Mesenchymal stem cell (in vitro differentiated cells and primary cell): ENCODE measurements at places on chromosomes 3 and 15.

DNA sequence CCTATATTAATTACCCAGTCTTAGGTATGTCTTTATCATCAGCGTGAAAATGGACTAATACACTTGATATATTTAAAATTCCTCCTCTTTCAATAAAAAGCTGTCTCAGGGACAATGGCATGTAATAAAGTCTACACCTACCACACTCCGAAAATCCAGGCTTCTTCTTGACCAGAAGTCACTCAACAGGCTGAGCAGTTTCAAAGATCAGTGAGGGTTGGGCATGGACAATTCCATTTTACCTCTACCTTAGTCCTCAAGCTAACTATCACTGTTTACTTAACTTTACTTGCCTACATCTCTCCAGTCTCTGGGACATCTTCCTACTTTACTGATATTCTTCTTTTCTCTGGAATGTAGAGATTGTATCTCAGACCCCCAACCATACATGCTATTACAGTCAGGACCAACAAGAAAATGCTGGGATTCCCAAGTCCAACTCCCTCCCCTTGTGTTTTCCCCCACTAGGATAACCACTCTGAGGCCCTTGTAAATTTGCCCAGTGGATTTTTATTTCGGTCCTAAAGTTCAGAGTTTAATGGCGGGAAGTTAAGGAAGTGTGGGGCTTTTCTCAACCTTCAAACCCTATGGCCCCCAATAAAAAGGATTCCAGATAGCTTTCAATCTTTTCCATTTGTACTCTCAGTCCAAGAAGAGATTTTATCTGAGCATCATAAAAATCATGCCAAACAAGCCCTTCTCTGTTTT lies 137.1 kb upstream of the TSC22D2 start:
- DNase-seq = no peak

- no peak for DNase-seq
These were observed 6.1 kb downstream of the CRYBG3 start for GRCh38 chr3:97827741-97828471.

GRCh38 chr3:149752788-149753136 lies 473 bp upstream of the COMMD2 start:
- no peak for DNase-seq

- DNase-seq = no peak
These were observed 81.4 kb downstream of the ARNT2 start for GRCh38 chr15:80485370-80486164.

- no peak for DNase-seq
These were observed 68.7 kb upstream of the ADPGK start for GRCh38 chr15:72852273-72852672.

- DNase-seq = no peak
These were observed 181.1 kb downstream of the GBE1 start for GRCh38 chr3:81580355-81580754.

DNA sequence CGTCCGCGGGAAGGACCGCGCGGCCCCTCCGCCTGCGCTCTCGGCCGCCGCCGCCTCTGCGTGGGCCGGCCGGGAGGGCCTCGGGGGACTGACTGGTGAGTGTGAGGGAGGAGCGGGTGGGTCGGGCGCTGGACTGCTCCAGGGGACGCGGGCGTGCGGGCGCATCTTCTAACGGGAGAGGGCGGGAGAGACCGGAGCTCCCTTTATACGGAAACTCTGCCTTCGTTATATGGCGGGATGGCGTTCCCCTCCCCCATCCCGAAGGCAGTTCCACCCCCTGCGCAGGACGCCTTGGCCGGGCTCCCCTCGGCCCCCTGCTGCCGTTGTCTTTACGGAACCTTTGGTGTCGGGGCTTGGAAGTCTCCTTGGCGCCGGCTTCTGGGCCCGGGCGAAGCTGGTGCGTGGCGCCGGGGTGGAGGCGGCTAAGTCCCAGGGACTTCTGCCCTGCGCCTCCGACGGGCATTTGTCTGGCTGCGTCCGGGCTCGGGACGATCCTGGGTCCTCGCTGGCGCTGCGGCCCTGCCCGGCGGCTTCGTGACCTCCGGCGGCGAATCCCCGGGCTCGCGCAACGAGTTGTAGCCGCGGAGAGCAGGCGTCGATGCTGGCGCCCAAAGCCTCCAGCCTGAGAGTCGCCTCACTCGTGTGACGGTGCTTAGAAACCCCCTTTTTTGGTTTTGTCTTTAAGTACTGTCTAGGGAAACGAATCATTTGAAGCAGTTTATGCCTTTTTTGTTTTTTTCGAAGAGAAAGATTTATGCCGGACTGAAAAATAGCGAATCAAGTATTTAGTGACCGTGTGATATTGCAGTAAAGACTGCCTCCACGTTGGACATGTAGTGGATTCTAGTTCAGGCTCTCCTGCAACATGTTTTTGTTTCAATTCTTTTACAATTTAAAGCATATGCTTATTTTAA lies 623 bp downstream of the ZNF639 start:
- DNase-seq = peak; percentile 78

GRCh38 chr3:156456771-156457224 lies 98.1 kb downstream of the SSR3 start:
- DNase-seq = peak; percentile 38

DNA sequence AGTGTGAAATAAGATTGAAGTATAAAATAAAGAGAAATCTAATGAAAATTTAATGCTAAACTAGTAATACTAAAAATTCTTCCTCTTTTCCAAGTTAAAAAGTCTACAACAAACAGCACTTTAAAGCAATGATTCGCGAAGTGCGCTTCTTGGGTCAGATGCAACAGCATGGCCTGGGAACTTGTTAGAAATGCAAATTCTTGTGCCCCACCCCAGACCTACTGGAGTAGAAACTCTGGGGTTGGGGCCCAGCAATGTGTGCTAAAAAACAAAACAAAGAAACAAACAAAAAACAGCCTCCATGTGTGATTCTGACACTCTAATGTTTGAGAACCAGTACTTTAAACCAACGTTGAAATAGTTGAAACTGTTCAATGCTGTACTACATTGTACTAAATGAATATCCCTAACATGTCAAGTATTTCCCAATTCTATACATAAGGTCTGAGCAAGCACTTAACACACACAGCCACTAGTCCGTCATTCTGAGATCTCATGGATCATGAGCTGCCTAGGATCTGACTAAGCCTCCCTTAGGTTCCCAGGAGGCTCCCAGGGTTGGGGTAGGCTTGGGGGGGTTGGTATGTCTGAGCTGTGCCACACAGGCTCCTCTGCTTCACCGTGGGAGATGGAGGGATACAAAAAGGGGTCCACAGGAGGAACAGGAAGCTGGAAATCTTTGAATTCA lies 6.1 kb downstream of the RASGRP1 start:
- DNase-seq = peak; percentile 35

- no peak for DNase-seq
These were observed 60.3 kb downstream of the B3GNT5 start for GRCh38 chr3:183313351-183313750.

- DNase-seq = no peak
These were observed 75.0 kb downstream of the TTBK2 start for GRCh38 chr15:42845581-42845980.

DNA sequence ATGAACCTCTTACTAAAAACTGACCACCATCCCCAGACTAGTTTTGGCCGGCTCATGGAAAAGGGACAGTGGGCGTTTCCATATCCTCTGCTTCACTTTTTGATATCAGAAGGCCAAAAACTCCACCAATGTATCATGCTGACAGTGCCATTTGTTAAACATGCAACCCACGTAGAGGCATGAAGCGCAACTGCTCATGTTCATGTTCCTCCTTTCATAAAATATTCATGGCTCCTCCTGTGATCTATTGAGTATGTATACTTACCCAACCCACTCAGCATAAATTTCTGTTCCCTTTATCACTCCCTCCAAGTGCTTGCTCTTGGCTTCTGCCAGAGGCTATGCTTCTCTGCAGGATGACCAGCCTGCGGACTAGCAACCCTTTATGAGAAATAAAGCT lies 58.7 kb upstream of the TGFBR2 start:
- no peak for DNase-seq

DNA sequence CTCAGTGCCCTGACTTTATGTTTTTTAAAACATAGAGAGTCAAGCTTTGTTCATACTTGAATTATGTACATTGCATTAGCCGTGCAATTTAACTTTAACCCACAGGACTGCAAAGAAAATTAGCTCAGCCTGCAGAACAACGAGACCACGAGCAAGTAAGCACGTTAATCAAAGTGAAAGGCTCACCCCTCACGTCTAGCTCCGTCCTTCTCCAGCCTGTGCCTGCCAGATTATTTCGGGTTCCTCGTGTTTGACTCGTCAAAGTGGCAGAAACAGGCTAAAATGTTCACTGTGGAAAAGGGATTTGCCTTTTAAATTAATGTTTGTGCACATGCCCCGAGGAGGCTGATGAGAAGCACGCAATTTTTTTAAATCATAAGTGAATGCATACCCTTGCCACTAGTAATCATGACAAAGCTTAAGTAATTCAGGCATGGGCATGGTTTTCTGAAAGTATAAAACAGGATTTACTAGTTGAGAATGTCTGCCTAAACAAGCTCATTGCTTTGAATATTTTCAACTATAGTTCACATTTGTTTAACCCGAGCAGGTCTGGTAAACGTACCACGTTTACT lies 15.3 kb downstream of the ZBTB38 start:
- peak; percentile 27 for DNase-seq

- no peak for DNase-seq
These were observed 22.1 kb downstream of the TYRO3 start for GRCh38 chr15:41581110-41581509.

- DNase-seq = no peak
These were observed 35.5 kb downstream of the MRAS start for GRCh38 chr3:138383715-138384465.

DNA sequence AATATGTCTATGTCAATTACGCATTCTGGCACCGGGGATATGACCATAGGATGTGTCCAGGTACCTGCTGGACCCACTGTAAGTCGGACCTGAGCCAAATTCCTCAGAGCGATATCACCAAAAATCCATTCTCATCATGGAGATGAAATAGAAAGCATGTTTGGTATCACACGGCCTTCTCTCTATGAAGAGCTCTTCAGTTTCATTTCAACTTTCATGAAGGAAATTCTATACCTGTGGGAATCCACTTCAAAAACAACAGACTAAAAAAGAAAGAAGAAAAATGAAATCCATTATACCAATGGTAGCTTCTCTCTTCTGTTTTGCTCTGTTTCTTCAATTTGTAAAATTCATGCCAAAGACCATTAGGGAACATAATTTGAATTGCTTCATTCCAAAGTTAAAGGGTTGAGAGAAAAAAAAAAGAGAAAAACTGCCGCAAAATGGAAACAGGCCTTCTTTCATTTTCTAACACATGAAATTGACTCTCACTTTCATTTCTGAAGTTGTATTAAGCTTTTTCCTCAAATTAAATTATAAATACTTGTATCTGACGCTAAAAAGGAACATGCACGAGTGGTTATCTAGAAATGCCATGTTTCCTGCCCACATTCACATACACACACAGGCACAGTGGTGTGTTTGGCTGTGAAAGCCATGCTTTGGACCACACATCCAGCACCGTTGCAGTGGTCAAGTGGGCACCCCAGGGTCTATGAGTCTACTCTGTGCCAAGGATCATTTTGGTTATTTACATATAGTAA lies 46.9 kb upstream of the DIPK2A start:
- DNase-seq = no peak

GRCh38 chr3:171842864-171843518 lies at the start of gene TMEM212:
TSS of gene TMEM212 (plus strand) at chr3:171843349. CDS start at chr3:171843384, 35 bp downstream.
- peak; percentile 57 for DNase-seq

DNA sequence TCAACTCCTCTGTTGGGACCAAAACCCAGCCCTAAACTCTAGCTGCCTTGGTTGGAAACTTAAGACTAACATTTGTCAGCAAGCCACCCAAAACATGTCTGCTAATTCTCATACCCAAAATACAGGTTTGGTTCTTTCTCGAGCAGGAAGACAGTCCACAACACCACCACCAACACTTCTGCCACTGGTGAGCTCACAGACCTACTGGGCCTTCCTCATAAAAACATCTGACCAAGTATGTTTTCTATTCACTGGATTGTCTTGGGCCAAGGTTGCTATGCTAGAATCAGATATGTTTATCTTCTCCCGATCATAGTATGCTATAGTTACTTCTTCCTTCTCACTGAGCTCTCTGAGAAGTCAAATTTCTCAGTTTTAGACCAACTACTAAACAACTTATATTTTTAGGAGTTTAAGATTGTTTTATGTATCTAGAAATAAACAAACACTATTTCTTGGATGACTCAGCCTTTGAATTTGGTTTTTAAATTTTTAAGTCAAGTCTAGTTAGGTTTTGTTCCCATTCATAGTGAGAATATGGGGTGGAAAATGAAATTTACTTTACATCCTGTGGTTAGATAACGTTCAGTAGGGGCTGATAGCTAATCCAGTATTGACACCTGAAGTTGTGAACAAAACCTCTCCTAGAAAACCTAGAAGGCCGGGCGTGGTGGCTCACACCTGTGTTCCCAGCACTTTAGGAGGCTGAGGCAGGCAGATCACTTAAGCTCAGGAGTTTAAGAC lies 360.5 kb downstream of the RSL24D1 start:
- no peak for DNase-seq

GRCh38 chr3:184259396-184259877 lies 1.9 kb downstream of the CAMK2N2 start:
- no peak for DNase-seq

- DNase-seq = no peak
These were observed 14.0 kb downstream of the VPS13C start for GRCh38 chr15:62046078-62046743.

GRCh38 chr3:176941689-176942088 lies 255.6 kb downstream of the TBL1XR1 start:
- no peak for DNase-seq

DNA sequence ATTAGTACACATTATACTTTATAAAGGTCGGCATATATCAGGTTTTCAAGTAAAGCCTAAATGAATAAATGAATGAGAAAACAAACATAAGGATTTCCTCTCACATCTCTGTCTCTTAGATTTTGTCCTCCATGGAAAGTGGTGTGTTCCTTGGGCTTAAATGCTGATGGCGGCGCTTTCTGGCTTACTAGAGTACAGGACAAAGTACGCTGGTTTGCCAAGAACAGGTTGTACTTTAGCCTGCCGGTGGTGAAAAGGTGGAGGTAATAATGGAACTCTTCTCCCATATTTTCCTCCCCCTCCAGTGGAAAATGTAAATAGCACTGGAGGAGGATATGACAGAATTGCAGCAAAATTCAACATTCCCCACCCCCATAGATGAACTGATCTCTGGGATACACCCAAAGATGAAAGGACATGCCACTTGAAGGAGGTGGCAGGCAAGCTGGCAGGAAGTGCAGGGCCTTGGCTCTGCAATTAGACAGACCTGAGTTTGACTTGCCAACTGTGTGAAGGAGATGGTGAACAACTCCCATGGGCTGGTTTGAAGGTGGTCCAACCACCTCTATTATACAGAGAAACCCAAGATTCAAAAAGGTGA lies 29.3 kb downstream of the CEP152 start:
- no peak for DNase-seq

DNA sequence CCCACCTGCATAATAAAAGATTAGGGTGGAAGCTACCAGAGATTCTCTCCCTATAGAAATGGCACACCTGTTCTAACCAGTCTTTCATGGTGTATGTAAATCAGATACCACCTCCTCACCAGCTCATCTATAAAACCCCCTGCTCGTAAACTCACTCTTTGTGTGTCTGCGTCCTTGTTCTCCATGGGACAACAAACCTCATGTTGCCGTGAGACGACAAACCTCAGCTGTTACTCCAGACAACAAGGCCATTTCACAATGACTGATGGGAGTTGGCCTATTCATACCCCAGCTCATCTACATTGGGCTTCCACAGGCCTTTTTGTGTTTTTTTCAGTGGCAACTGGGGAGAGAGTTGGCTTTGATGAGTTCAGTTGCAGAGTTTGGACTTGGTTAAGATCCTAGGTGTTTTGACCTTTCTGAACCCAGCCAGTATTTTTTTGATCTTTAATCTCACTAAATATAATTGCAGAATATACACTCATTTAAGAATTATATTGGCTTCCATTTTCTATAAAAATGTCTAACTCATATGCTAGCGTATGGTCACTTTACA lies 96.6 kb upstream of the LRIG1 start:
- DNase-seq = no peak

GRCh38 chr3:3199306-3199705 lies 19.8 kb upstream of the CRBN start:
- DNase-seq = no peak
